Parietal lobe (tissue), 2 donors: ENCODE measurements at places on chromosomes 16 and 17. TPM values are rescaled to one million over a fixed set of nuclear protein-coding genes. Genes with fewer than 3 reads are reported as not detected.

Gene CDK5R1
- 250 TPM for total RNA-seq

Gene RFWD3
- total RNA-seq: 21.9 TPM

Gene TRAF4
- 48.8 TPM for total RNA-seq

Gene NF1
- 260 TPM for total RNA-seq

Gene HSD17B1
- 1.6 TPM for total RNA-seq

Gene DRC3
- 5.0 TPM for total RNA-seq

Gene C17orf75
- total RNA-seq: 36.6 TPM

Gene CORO7
- total RNA-seq: 54.8 TPM

Gene CACNG1
- 0.63 TPM for total RNA-seq

Gene TEKT1
- 1.3 TPM for total RNA-seq

Gene ANKFN1
- total RNA-seq: 7.5 TPM

Gene SEPTIN12
- not detected for total RNA-seq

Gene TBC1D3I
- total RNA-seq: not detected

Gene GNG13
- total RNA-seq: not detected

Gene NXPH3
- 22.2 TPM for total RNA-seq

Gene NPIPB2
- total RNA-seq: 18.8 TPM

Gene PDILT
- total RNA-seq: not detected

Gene GAS7
- total RNA-seq: 94.5 TPM

Gene GNGT2
- total RNA-seq: not detected

Gene WFIKKN2
- 1.3 TPM for total RNA-seq

Gene SLC38A8
- not detected for total RNA-seq

Gene ZG16
- not detected for total RNA-seq

Gene C1QTNF1
- total RNA-seq: 0.94 TPM

Gene ZNF624
- total RNA-seq: 22.5 TPM

Gene TBC1D10B
- 33.2 TPM for total RNA-seq

Gene CDH13
- total RNA-seq: 50.1 TPM

Gene TEX19
- total RNA-seq: not detected

Gene CBFA2T3
- total RNA-seq: 3.8 TPM

Gene PRR35
- total RNA-seq: not detected

Gene TMC6
- 5.9 TPM for total RNA-seq

Gene ALOX15
- total RNA-seq: not detected

Gene PARN
- total RNA-seq: 28.5 TPM

Gene KRTAP4-9
- total RNA-seq: not detected

Gene MYOCD
- under 0.01 TPM for total RNA-seq

Gene SDF2
- 36.0 TPM for total RNA-seq

Gene P2RX1
- total RNA-seq: 0.31 TPM

Gene CNTD1
- total RNA-seq: 0.31 TPM

Gene TBC1D24
- 31.3 TPM for total RNA-seq

Gene DPEP2
- not detected for total RNA-seq

Gene KRTAP1-1
- total RNA-seq: not detected

Gene TMEM238L
- total RNA-seq: not detected

Gene CDH11
- 358 TPM for total RNA-seq

Gene CLEC3A
- total RNA-seq: not detected

Gene IL34
- total RNA-seq: 2.8 TPM

Gene SEZ6L2
- 52.0 TPM for total RNA-seq

Gene CLEC16A
- 38.5 TPM for total RNA-seq

Gene LIMD2
- 31.6 TPM for total RNA-seq

Gene SCARF1
- total RNA-seq: 3.1 TPM

Gene RND2
- total RNA-seq: 3.4 TPM

Gene PYDC1
- not detected for total RNA-seq

Gene NOXO1
- total RNA-seq: 2.8 TPM

Gene STX1B
- 31.6 TPM for total RNA-seq

Gene ZNF18
- 20.0 TPM for total RNA-seq

Gene SLC6A2
- total RNA-seq: not detected
